Effector CD4-positive, alpha-beta T cell (primary cell): ENCODE measurements at places on chromosomes 6 and 20.

DNA sequence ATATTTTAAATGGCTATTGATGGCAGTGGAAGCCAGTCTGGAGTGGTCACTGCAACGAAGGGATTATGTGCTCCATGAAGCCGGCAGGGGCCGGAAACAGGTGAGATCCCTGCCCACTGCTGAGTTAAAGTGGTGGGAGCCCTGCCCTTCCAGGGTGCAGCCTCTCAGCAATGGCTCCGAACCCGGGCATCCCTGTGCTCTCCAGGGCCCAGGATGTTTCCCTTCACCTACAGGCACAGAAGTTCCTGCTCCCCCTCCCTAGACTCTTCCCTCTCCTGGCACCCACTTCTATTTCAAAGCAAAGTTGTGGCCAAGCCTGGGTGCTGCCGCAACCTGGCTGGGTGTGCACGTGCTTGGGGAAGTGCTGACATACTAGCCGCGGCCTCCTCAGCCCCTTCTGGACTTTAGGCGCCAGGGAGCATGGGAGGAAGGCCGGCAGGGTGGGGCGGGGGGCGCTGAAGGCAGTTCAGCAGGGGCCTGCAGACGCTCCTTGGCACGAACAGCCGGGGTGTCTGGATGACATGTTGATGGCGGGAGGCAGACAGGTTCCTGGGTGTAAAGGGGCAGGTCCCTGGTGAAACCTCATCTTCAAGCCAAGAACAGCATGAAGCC lies 452.3 kb downstream of the HTR1B start:
- DNase-seq, result no peak

DNA sequence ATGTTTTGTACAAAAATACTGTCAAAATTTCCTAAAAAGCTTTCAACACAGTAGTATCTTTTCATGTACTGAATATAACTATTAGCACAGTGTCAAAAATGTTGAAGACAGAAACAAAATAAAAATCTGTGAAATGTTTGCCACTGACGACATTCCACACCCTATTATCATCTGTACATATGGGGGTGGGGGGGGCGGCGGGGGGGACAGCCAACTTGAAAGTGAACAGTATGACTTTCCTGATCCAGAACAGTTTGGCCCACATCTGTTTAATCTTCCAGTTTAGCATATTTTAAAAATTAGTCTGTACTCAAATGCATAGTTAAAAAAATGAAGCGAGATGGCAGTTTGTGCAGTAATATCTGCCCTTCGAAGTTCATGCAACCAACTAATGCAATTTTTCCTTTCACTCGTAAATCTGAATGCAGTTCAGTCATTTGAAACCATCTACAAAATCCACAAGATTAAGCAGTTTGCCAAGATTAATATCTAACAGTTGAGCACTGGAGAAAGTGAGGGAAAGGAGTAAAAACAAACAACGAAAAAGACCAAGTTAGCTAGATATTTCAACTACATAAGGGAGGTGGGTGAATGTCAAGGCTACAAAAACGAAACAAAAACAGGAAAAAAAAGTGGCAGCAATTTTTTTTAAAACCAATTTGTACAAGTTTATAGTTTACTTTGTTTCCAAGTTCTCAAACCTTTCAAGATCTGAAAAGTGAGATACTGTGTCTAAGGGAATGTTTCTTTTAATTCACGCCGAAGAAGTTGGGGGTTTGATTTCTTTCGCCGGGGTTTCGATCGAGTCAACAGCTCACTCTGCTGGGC lies 1.9 kb downstream of the CITED2 start:
- no peak for DNase-seq

DNA sequence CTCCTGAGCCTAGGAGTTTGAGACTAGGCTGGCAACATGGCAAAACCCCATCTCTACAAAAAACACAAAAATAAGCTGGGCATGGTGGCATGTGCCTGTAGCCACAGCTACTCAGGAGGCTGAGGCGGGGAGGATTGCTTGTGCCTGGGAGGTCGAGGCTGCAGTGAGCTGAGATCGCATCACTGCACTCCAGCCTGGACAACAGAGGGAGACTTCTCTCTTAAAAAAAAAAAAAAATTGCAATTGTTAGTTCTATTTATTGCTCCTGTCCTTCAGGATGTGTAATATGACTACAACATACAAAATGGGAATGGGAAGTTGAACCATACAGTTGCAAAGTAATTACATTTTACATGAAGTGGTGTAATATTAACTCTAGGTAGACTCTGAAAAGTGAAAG lies 8.1 kb upstream of the AARS2 start:
- DNase-seq, result no peak

GRCh38 chr6:148747471-148748165 lies 788 bp downstream of the UST start:
- DNase-seq, result peak; percentile 51

DNA sequence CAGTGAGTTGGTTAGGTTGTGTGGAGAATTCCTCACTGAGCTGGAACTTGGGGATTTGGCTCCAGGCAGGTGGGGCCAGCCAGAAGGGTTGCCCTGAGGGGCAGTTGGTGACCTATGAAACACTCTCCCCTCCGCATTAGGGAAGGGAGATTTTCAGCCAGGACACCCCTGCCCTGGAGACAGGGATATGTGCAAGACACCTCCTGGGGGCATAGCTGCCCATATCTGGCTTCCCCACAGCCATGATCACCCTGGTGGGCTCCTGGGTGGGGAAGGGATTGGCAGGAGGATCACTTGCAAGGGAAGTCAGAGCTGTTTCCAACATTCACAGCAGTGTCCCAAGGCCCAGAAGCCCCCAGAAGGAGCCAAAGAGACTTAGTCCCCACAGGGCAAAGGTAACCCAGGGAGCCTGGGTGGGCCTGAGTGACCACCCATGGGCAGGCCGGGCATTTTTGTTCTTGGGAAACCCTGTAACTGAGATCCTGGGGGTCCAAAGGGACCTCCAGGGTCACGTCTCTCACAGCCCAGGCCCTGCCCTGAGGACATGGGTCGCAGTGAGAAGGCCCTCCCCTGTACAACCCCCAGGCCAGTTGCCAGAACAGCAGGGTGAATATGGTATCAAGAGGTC lies 145.8 kb downstream of the MRPL14 start:
- no peak for DNase-seq

GRCh38 chr6:84224251-84224650 lies 3.2 kb downstream of the CEP162 start:
- DNase-seq, result no peak

- no peak for DNase-seq
Observed at GRCh38 chr6:73667798-73668197, 14.0 kb upstream of the SLC17A5 start.

DNA sequence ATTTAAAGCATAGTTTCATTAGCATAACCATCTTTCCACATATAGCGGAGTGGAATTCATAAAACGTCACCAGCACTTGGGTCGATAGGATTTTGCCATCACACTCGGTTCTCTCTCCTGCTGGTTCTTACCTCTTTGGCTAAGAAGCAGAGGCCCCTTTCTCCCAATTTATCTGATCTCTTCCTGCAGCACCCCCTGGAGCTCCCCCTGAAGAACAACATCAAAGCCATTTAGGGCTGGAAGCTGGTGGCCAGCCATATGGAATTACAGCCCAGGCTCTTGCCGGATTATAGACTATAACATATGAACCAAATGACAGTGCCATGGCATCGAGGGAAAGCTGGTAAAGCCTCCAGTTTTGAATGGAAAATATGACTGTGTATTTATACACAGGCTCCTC lies 6.4 kb upstream of the KIF6 start:
- DNase-seq, result no peak

DNA sequence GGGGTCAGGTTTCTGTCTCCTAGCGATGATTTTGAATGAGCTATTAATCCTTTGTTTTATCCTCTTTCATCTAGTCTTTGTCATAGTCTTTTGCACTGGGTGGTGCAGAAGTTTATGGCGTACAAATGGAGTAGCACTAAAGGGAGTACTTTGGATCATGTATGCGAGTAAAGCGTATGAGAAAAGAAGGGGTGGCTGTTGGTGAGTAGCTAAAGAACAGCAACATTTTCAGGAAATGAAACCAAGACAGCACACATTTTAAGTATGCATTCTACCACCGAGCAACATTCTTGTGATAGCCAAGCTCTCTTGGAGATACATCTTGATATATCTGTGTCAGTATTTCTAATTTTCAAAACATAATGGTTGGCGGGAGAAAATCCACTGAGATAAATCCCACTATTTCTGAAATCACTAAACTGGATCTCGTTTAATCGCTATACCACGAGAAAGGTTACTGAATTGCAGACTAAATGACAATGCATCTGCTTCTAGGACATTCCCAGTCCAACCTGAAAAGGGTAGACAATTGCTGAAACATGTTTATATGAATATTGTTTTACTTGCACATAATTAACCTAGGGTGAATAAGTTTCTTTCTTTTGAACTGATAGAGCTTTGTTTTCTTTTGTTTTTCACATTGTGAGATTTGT lies 196.1 kb downstream of the TRIM27 start:
- DNase-seq, result no peak

DNA sequence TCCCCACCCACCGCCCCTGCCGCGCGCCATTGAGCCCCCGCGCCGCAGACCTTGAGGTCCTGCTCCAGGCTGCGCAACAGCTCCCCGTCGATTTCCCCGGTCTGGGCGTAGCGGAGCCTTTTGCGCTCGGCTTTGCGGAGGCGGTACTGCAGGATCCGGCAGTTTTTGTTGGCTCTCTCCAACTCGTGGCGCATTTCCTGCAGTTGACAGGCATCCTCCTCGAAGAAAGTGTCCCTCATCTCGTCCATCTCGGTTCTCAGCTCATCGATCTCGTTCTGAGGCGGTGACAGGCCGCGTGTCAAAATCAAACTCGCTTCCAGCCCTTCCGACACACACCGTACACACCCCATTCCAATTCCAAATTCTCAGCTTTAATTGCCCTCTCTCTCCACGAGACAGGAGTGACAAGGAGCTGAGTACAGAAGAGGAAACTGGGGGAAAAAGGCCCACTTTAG lies 4.3 kb downstream of the MTCL3 start:
- DNase-seq, result peak; percentile 35

DNA sequence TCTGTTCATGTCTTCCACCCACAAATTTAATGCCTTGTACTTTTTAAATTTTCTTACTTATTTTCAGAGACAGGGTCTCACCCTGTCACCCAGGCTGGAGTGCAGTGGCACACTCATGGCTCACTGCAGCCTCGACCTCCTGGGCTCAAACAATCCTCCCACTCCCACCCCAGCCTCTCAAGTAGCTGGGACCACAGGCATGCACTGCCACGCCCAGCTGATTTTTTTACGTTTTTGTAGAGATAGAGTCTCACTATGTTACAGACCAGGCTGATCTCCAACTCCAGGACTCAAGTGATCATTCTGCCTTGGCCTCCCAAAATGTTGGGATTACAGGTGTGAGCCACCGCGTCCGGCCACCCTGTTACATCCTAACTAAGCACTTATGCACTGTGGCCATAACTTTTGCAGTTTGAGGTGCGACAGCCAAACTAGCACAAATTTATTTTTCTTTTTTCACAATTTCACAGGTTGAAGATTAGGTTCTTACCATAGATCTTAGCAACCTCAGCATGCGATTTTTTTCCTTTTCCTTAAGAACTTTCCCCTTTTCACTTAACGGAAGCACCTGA lies 92.1 kb downstream of the EPB41L2 start:
- DNase-seq, result no peak

GRCh38 chr6:139262519-139263300 lies 29.1 kb downstream of the TXLNB start:
- peak; percentile 4 for DNase-seq

- DNase-seq, result no peak
Observed at GRCh38 chr6:80548532-80548931, 442.1 kb downstream of the BCKDHB start.

DNA sequence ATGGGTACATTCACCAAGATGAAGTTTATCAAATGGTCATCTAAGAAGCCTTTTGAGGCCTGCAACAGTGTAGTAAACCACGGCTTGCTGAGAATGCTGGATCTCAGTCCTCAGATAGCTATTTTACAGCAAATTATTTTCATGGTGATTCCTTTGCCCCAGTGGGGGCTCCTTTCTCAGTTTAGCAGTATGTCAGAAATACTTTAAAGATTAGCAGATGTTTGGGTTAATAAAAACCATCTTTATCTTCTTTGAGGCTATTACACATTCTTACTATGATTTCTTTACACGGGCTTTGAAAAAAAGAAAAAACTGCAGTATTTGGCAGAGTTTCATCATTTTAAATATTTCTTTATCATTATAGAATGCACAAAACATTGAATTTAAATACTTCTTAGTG lies 10.7 kb downstream of the MYLIP start:
- DNase-seq, result no peak

- no peak for DNase-seq
Observed at GRCh38 chr20:54766483-54766882, 291.1 kb downstream of the DOK5 start.

DNA sequence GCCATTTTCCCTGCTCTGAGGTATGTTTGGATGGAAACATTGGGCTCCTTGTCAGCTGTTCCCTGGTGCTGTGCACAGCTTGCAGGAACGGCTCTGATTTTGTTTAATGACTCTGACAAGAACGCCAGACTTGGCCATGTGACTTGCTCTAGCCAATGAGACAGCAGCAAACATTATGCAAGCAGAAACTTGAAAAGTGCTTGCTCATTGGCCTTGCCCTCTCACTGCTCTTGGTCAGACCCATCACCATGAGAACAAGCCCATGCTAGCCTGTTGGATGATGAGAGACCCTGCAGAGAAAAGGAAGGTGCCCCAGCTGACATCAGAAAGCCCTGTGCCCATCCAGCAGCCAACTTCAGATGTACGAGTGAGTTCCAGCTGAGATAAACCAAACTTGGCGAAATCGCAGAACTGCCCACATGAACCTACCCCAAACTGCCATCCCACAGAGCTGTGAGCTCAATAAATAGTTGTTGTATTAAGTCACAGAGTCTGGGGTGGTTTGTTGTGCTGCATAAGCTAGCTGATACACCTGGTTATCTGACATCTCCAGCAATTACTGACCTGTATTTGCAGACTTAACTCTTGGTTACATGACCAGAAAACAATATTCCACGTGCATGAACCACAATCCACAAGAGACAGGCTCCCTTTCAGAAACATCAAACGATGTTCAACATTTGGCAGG lies 96.9 kb downstream of the JPH2 start:
- DNase-seq, result no peak
